ENCODE measurements at places on chromosomes 3 and 15. TPM values are rescaled to one million over a fixed set of nuclear protein-coding genes. Genes with fewer than 3 reads are reported as not detected.

DNA sequence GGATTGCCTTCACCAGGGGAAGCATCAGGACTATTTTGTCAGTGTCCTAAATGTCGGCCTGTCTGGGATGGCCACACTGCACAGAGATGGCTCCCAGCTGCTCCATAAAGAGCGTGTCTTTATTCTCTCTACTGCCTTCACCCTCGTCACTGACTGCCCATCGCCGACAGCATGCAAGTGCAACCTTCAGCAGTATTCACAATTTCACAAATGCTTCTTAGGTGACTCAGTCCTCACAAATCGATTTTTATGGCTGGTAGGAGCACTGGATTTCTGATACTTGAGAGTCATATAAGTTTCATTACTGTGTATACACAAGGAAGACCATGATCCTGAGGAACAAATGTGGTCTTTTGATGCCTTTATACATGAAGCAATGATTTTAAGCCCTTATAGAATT lies 1.1 kb upstream of the SSUH2 start:
- DNase-seq = no peak

DNA sequence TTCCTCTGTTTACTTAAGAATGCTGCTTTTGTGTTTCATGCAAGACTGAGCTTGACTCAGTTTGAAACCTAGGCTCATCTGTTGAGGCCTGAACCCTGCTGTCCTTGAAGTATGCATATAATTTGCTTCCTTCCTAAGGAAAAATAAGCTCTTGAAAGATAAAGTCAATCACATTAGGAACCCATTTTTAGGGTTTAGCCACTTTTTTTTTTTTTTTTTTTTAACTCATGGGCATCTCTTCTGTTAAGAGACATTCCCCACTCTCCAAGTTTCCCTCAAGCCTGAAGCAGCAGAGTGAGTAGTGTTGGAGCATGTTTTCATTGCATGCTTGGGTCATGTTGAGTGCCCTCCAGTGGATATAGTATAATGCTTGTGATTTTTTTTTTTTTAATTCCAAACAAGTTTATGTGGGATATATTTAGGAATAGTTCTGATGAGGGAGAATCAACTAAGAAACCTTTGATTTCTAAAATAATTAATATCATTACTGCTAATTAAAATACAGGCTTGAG lies 3.6 kb downstream of the CTNNB1 start:
- no peak for DNase-seq

- no peak for DNase-seq
These were observed 274.0 kb downstream of the BBX start for GRCh38 chr3:107796791-107797190.

GRCh38 chr3:99951701-99952100 lies 134.0 kb downstream of the CMSS1 start:
- no peak for DNase-seq

DNA sequence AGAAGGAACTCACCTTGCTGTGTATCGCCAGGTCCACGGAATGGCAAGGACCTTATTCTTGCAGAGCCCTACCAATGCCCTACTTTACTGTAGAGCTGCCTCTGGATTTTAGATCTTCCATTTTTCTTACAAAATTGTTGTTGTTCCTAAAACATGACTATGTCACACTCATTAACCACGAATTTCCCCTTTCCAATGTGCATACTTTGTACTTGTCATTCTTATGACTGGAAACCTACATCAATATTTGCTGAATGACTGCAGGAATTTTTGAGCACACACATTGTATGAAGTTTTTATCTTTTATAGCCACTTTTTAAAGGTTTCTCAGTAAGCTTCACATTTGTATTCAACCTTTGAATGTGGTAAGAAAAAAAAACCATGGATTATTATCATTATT lies 35.9 kb upstream of the CMSS1 start:
- DNase-seq = no peak

DNA sequence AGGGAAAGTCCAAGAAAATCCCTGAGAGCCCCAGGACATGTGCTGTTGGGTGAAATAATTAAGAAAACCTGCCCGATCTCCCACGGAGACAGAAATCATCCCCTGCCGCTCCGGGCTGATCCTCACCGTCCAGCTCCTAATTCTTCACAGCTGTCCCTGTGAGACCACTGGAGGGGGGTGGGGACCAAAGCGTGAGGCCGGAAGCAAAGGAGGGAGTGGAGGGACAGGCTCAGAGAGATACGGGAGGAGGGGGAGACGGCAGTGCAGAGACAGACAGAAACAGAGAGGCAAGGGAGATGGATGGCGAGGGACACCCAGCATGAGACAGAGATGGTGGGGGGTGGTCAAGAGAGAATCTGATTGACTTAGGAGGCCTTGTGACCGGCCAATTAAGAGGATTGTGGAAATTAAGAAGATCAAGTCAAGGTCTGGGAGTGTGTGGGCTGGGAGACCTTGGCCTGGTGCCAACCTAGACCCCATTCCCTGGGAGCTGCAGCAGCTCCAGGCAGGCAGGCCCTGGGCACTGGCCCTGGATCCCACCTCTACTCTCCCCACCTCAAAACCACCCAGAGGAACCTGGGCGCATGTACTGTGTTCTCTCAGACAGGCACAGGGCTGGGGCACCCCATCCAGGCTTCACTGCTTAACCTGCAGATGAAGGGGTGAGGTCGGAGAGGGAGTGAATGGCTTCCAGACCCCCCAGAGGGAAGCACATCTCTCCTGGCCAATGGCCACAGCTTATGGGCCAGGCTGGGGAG lies 113.2 kb upstream of the ALDH1A3 start:
- no peak for DNase-seq

DNA sequence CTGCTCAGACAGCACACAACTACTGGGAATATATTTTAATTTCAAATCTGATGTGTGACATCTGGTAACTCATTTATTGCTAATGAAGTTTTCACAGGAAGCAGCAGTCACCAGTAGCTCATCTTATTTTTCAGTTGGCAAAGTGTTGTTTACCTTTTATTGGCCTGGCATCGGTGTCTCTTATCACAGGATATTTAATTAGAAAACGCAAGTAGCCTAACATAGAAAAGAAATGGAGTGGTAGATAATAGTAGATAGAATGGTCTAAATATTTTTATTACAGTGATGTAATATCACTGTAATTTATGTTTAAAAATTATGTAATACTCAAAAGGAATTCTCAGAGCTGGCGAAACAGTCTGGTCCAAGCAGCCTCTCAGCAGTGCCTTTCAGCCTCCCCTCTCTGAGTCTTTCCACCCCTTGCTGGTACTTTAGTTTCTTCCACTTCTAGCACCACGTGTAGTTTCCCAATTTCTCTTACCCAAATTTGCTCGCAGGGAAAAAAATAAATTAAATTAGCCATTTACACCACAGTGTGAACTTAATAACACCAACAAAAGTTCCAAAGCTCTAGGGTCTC lies 31.9 kb downstream of the AGTR1 start:
- DNase-seq = no peak

Gene VPS13C
- 53.3 TPM for polyA plus RNA-seq

Gene EPHA3
- polyA plus RNA-seq = 6.9 TPM

Gene SLCO2A1
- polyA plus RNA-seq = 3.9 TPM
